ENCODE measurements at places on chromosomes 2 and 18.

DNA sequence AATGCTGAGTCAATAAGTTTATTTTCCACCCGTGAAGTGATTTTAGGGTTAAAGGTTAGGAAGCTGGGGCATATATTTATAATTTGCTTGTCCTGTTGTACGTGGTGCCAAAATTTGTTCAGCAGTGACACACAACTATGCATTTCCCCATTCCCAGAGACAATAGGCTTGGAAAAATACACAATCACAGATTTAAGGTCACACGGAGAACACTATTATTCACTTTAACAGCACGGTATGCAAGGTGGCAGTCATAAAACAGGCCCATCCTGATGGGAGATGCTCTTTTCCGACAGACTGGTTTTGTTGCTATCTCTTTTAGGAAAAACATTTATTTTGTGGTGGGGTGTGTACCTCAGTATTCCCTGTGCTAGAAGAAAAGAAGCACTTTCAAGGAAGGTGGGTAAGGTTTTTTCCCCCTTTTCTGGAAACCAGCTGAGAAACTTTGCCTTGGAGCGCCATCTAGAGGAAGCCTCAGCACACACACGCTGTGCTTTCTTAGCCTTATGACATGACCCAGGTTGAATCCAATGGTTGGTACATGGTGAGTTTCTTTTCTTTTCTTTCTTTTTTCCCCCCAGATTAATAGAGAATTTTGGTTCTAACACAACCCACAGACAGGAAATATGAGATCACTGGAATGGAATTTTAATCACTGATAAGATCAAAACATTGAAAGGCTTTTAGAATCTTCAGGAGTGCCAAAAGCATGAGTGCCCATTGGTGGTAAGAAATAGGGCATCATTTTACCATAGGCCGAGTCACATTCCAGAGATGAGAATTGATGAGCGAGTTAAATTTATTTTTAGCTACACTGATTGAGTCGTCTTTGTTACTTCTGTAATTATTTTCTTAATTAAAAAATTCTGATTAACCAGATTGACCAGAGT, 332.1 kb downstream of the AGPS start:
- no peak for DNase-seq

DNA sequence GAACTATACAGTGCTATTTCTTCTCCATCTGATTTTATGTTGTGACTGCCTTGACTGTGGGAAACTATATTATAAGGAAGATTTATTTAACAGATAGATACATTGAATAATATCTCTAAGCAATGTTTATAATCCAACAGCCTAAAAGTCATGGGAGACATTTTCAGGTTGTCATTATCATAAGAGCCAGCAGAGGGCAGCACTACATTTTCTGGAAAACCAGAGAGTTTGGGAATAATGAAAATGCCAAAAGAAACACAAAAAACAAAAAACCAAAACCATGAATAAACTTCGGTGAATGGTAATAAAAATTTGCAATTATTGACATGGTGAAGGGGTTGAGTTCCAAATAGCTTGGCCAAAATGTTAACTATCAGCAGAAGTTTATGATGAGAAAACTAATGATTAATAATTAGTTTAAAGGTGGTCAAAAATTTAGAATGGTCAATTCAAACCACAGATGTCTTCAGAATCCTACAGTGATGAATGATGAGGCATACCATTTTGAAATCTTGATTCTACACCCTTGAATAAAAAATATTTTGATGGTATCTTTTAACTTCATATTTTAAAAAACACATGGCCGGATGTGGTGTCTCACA, 4.7 kb downstream of the EEF1B2 start:
- DNase-seq, result no peak

DNA sequence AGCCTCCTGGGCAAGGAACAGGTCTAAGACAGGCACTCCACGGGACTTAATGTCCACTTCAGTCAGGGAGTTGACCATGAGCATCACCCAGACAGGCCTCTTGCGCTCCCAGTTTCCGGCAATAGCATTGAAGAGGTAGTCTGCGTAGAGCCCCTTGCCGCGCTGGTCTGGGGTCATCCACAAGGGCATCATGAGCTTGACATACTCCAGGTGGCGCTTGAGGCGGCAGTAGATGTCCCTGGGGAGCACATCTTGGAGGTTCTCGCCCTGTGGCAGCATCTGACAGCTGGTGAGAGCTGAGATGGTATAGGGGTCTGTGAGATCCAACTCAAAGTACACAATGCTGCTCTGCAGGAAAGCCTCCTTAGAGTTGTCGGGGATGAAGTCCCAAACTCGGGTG, 10.6 kb downstream of the TRABD2A start:
- DNase-seq, result no peak

DNA sequence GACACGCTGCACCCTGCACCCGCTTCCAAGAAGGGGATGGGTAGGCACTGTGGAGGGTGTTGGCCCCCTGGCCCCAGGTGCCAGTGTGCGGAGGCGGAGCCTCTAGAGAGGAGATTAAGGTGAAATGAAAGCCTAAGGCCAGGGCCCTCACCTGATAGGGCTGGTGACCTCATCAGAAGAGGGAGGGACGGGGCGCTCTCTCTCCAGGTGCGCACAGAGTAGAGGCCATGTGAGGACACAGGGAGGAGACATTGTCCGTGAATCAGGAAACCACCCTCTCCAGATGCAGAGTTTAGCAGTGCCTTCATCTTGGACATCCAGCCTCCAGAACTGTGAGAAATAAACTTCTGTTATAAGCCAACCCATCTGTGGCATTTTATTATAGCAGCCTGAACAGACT, 62.3 kb downstream of the PSMG2 start:
- DNase-seq, result no peak

- DNase-seq, result no peak
Measured at GRCh38 chr2:170969872-170970496, 40.9 kb downstream of the GORASP2 start.

- DNase-seq, result no peak
Measured at GRCh38 chr2:113085542-113085941, 17.8 kb downstream of the IL1F10 start.

GRCh38 chr2:135494503-135494902, 36.5 kb downstream of the ZRANB3 start:
- peak; percentile 3 for DNase-seq

DNA sequence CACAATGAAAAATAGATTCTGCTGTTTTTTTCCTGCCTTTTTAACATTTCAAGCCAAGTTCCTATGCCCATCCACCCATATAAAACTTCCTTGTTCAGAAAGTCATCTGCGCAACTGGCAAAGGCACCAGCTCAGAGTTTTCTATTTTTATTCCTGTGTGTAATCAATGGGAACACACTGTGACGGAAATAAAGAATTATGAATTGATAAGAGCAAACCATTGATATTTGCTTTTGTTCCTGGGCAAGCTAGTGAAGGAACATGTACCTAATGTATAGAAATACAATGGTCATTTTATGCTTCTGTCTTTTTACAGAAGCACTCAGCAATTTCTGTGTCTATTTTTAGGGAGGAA, 30.8 kb upstream of the AAK1 start:
- no peak for DNase-seq

DNA sequence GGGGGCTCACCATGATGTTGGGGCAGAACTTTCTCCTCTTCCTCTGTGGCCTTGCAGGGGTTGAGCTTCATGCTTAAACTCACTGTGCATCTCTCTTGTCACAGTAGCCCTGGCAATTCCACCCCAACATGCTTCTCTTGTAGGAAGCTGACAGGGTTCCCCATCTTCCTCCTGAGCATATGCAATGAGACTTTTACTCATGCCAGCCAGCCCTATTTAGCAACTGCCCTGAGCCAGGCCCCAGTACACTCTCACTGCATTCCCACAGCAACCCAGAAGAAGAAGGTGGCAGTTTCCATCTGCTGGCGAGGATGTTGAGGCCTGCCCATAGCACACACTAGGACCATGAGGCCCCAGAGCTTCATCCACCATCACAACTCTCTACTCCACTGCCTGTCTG, 72.2 kb upstream of the TEX51 start:
- DNase-seq, result no peak

GRCh38 chr18:42137693-42138375, 182.8 kb downstream of the PIK3C3 start:
- DNase-seq, result no peak

GRCh38 chr2:44777036-44777435, 164.5 kb upstream of the SIX3 start:
- no peak for DNase-seq

- no peak for DNase-seq
Measured at GRCh38 chr2:66507673-66508201, 72.8 kb downstream of the MEIS1 start.

DNA sequence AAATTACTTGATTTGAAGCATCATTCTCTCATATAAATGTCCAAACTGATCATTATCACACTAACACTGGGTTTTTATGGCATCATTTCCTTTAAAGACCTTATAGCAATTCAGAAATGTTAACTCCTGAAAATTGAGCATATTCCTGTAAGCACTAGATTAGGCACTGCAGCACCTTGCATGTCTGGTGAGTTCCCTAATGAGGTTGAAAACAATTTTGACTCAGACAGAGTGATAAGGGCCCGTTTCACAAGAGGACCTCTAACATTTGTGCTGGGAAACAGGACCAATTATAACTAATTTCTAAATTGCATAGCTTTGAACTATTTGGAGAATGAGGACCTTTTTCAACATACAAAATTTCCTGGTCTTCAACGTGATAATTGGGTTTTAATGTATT, 69.9 kb downstream of the OSBPL6 start:
- no peak for DNase-seq
